ENCODE measurements at places on chromosomes 2 and 18.

GRCh38 chr2:158042666-158043065, 59.0 kb upstream of the UPP2 start:
- no peak for DNase-seq

GRCh38 chr2:26716340-26716739, 23.8 kb downstream of the KCNK3 start:
- no peak for DNase-seq

DNA sequence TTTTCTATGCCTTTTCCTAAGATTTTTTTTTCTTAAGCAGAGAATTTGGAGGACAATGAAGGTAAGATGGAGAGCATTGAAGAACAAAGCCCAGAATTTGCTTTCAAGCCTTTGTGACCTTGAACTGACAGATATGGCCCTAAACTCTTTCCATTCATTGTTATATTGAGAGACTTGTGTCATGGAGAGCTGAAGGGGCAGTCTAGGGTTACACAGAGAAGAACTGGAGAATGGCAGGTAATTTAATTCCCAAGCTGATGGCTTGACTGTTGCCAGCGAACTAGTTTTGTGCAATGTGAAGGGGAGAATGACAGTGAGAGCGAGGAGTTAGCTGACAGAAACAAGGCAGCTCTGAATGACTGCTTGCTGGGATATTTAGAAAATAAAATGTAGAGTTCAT, 1344.2 kb downstream of the LRP1B start:
- no peak for DNase-seq

DNA sequence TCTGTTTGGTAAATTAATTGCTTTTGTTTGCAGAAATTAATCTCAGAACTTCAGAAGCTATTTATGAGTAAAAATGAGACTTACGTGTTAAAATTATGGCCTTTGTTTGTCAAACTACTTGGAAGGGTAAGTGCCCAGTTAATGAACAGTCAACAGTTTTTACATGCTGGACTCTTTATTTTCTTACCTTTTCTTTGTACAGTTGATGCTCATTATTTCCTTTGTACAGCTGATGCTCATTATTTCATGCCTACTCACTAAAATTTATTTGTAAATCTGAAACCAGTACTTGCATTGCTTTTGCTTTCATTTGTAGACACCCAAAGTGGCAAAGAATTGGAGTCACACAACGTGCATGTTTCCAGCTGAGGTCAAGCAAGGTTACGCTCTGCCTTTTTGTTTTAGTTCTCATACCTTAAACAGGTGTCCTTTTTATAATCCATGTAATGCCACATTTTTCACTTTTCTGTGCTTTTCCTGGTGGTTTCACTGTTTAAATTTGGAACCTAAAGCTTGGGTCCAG, 13.3 kb downstream of the RIF1 start:
- no peak for DNase-seq

GRCh38 chr2:10668402-10669012, 21.3 kb downstream of the NOL10 start:
- DNase-seq: peak; percentile 15

DNA sequence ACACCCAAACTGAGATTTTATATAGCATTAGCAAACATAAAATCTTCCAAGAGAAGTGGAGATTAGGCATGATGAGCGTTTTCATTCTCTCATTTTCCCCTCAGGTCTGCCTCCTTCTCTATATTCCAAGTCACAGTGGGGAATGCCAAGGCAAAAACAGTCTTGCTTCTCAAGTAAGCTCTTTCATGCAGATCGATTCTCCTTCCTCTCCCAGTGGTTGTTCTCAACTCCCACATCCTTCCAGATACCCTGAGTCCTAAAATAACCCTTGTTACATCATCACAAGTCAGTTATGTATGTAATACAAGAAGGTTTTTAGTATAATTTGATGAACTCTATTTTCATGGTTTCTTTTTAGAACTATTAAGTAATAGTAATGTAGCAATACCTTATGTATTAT, 150.6 kb downstream of the TXNL1 start:
- DNase-seq: no peak

DNA sequence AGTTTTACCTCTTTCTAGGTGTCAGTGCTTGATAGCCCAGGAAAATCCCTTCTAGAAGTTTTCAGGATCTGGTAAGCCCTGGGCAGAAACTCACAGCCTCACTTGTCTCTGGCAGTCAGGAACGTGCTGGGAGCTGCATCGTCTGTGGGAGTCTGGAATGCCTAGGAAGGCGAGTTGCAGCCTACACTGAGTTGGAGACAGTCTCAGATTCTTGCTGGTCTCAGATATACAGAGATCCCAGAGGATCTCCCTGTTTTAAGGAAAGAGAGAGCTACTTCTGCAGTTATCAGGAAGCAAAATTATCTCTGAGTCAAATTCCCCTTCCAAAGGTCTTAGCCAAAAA, 104.4 kb upstream of the CDC42EP3 start:
- DNase-seq: no peak

DNA sequence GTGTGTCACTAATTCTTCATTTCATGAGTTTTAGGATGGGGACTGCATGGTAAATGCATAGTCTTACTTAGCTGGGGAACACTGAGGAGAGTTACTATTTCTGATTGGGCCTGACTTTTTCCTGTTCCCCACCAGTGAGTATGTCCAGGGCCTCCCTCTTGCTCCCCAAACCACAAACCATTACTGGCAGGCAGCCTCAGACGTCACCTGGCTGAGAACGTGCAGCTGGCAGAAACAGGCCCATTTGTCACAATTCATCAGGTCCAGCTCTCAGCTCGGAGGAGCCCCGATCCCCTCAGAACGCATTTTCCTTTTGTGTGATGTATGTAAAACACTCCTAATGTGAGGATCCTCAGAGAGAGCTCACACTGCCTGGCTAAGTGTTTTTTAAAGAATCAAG, 71.7 kb upstream of the SIX3 start:
- no peak for DNase-seq

DNA sequence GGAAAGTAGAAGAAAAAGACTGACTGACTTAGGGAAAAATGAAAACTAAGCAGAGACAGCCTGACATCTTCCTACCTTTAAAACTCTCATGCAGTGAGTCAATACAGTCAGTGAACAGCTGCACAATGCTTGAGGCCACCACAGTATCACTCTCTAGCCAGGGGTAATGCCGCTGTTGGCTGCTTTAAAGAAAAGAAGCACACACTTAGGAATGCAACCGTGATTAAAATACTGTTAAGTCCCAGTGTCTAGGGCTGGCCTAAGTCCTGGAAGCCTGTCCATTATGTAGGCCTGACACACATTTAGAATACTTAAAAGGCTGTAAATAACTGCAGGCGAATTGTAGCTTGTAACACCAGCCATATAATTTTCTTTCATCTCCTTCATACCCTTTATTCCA, 50.7 kb downstream of the SIGLEC15 start:
- no peak for DNase-seq

- DNase-seq: peak; percentile 20
These were observed 2.1 kb upstream of the B3GNT7 start for GRCh38 chr2:231393149-231394131.

DNA sequence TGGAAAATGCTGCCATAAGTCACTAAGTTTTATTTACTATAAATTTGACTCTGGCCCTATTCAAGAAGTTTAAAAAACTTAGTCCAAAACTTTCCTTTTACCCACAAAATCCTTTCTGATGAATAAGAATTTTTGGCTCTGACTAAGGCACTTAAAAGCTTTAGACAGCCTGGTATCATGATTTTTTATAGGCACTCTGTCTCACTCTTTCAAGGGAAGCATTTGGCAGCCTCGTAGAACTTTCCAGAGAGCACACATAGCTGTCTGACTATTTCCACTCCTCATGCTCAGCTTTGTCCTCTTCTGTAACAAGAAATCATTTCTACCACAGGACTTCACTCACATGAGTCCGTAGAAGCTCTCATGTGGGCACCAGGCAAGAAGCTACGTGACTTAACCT, 32.3 kb upstream of the XDH start:
- DNase-seq: no peak

GRCh38 chr2:195590199-195590860, 66.7 kb upstream of the SLC39A10 start:
- no peak for DNase-seq

- no peak for DNase-seq
These were observed 84.2 kb upstream of the UNC80 start for GRCh38 chr2:209687323-209687969.

- DNase-seq: no peak
These were observed 17.9 kb downstream of the LAMA3 start for GRCh38 chr18:23706971-23707640.

DNA sequence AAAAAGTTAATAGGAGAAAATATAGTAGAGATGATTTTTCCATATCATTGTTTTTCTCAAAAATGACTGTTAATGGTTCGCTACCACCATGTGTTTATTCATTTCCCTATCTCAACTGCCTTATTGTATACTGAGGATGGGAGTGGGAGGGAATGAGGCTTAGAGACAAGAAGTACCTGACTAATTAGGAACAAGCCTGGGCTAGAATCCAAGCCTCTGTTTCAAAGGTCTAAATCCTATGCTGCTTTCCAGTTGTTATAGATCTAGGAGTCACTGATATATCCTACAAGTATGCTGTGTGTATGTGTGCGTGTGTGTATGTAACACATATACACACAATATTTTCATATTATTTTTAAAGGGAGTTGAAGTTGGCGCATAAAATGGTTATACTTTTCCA, 465.9 kb downstream of the EPHA4 start:
- no peak for DNase-seq

- no peak for DNase-seq
These were observed 8.2 kb upstream of the ALPI start for GRCh38 chr2:232447638-232448303.

DNA sequence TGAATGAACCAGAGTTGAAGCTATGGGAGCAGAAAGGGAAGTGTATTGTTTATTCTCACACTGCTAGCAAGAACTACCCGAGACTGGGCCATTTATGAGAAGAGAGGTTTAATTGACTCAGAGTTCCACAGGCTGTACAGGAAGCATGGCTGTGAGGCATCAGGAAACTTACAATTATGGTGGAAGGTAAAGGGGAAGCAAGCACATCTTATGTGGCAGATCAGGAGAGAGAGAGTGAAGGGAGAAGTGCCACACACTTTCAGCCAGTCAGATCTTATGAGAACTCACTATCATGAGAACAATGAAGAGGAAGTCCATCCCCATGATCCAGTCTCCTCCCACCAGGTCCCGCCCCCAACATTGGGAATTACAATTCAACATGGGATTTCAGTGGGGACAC, 383.2 kb upstream of the SLC14A2 start:
- no peak for DNase-seq

DNA sequence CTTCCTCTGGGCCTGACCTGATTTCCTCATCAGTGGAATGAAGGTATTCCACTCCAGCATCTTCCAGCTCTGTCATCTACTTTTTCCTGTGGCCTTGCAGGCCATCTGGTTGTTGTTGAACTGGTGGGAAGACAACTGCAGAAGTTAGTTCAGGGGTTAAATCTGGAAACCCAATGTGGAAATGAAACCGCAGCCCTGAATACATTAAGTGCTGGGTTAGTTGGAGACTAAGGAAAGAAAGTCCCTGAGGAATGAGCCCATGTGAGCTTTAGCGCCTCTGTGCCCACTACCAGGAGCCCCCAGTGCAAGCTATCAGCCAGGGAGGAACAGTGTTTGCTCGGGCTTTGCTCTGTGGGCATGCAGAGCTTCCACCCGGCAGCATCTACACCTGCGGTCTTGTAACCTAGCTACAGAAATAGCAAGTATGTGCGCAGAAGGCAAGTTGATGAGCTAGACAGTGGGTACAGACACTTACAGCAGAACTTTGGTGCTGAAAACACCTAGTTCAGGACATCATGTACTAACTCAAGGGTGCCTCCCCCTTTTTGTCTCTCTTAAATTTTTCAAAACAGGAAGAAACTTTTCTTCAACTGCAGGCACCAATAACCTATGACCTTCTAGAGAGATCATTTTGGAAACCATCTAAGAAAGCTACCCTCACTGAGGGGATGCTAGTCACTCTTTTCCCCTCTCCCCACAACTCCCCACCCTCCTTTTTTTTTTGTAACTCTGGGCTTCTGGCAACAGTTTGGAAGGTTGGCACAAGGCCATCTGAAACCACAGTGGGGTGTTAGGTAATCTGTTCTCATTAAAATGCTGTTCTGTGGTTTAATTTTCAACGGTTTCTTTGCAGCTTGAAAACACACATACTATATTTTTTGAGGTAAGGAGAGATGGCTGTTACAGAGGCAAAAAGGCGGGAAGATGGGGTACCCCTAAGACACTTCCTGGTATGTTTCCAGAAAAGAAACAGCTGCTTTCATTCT, 18.3 kb upstream of the CXCR4 start:
- peak; percentile 56 for DNase-seq

GRCh38 chr2:190126798-190127197, 64.3 kb upstream of the MSTN start:
- DNase-seq: no peak

DNA sequence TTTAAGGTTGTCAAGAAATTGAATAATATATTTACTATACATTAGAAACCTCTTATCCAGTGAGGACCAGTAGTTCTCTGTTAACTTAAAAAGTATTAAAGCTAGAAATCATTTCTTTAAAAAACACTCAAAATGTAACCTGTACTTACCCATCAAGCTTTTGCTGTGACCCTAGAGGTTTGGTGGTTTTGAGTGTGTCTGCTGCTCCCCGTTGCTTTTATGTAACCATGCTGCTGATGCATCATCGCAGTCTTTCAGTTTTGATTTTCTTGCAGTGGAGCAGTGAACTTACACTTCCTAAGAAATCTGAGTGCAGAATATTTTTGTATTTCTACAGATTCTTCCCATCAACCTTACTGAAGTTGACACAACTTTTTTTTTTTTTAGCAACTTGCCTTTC, 34.2 kb downstream of the MRPS9 start:
- DNase-seq: peak; percentile 29

DNA sequence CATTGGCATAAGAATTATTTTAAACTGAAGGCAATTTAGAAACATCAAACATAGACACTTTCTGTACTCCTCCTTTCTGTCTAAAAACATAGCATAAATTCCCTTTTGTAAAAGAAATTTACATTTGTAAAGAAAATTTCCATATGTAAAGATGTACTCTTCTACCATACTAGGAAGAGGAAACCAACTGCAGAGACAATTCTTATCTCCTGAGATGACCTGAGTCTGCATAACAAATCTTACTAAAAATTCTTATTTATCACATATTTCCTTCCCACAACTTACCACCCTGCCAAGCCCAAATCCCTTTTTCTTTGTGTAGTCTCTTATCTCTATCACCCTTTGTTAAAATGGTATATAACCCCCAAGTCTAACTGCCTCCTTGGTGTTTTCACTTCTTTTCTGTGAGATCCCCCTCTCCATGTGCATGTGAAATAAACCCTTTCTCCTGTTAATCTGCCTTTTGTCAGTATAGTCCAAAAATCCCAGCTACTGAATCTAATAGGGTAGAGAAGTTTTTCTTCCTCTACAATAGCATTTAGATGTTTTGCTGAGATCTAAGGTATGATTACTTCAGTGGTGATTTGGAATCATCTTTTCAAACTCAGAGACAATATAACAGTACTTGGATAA, 81.0 kb downstream of the CHN1 start:
- no peak for DNase-seq

DNA sequence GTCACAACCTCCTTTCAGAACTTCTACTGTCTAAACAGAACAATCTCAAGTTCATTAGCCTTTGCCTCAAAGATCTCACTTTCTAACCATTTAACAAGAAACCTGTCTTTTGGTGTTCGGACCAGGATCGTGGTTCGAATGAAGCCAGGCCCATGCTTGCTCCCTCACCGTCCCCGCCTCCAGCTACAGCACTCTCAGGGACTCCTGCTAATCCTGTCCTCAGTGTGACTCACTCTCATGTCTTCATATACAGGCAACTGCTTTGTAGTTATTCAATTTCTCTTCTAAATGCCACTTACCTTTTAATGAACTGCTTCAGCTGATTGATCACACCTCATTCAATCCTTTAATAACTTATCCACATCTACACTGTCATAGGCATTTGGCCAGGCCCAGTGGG, 15.8 kb downstream of the SERTAD2 start:
- peak; percentile 29 for DNase-seq
